NCI-H2171 treated with DMSO at 0.1 percent for 48 hours (cell line): ENCODE measurements at places on chromosomes 4 and X.
A peak's percentile ranks its signal among the peaks of the same experiment; 100 is the strongest.

- DNase-seq = no peak
Measured at GRCh38 chr4:3228881-3229280, 20.1 kb upstream of the MSANTD1 start.

GRCh38 chr4:10963958-10964703, 279.6 kb upstream of the CLNK start:
- DNase-seq = no peak

- no peak for DNase-seq
Measured at GRCh38 chrX:3669841-3670475, 43.5 kb downstream of the PRKX start.

- DNase-seq = no peak
Measured at GRCh38 chrX:45527834-45528233, 327.2 kb upstream of the DIPK2B start.

GRCh38 chrX:123964156-123964834, 2.8 kb downstream of the STAG2 start:
- no peak for DNase-seq

DNA sequence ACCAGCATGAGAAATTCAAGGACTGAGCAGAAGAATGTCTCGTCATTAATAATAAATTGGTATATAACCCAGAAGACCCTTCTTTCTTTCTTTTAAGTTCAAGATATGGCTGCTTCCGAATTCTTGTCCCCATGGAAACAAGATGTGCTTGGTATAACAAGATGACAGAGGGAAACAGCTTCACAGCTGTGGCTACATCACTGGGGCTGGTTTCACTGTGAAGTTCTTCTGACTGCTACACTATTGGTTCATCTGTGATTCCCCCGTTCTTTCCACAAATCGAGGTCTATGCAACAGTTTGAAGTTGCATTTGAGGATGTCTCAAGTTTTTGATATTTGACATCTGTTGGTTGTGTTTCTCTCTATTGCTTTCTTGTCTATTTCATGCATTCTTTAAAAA, 12.3 kb upstream of the DTHD1 start:
- no peak for DNase-seq

DNA sequence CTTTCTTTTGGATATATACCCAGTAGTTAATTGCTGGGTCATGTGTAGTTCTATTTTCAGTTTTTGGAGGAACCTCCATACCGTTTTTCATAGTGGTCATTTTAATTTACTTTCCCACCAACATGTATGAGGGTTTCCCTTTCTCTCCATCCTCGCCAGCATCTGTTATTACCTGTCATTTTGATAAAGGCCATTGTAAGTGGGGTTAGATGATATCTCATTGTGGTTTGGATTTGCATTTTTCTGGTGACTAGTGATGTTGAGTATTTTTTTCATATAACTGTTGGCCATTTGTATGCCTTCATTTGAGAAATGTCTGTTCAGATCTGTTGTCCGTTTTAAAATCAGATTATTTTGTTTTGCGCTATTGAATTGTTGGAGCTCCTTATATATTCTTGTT, 28.8 kb upstream of the CXCL2 start:
- DNase-seq = no peak

- no peak for DNase-seq
Measured at GRCh38 chrX:63012574-63012973, 338.6 kb downstream of the SPIN4 start.

DNA sequence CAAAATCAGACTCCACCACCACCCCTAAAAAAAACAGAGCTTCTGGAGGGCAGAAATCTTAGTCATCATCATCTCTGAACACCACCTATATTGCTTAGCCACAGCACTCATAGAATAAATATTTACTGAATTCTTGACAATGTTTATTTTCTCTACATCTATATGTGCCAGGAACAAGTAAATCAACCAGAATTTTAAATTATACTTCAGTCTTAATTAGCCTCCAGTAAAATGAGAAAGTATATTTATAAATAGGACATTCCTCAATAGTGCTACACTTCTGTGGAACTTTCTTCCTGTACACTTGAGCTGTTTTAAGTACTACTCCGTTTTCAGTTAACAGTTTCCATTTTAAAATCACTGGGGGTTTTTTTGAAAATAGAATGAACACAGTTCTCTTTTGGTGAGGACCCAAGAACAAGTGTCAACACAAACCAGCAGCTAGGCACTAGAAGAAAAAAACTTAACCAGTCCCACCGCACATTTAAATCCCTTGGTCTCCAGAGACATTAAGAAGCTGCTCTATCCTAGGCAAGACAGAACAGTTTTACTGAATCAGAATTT, 25.5 kb downstream of the SMIM14 start:
- no peak for DNase-seq

GRCh38 chr4:70753630-70754029, 31.9 kb downstream of the RUFY3 start:
- no peak for DNase-seq

GRCh38 chr4:168833881-168834280, 176.2 kb downstream of the CBR4 start:
- DNase-seq = no peak

- DNase-seq = no peak
Measured at GRCh38 chrX:110683925-110684324, 111.7 kb downstream of the CHRDL1 start.

DNA sequence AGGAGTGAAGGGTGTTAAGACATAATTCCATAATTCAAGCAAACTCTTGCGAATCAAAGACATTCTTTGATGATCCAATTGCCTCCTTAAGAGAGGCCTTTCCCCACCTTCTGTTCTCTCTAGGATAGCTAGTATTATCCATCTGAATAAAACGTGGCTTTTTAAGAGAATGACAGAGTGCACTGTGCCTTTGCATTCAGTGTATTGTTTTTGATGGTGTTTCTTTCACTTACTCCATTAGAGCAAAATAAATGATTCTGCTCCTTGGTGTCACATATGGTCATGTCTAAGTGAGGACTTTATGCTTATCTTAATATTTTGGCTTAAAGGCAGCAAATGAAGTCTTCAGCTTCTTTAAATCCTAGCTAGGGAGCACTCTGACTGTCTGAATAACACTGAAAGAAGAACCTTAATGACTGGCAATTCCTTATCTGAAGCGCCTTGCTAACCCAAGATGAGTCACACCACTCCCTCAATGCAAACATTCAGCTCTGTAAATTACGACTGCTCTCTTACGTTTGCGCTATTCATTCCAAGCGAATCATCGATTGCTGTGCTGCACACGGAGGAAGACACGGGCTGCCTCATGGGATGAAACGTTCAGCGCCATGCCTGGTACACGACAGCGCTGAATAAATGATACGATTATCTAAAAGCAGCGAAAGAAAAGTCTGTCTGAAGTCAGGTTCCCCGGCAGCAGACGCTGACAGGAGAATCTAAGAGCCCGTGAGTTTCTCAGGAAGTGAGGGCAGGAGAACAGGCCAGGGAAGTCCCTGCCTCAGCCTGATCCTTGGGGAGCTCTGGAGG, 35.1 kb upstream of the GEMIN8 start:
- no peak for DNase-seq

GRCh38 chrX:13776387-13776786, 40.5 kb downstream of the GPM6B start:
- no peak for DNase-seq

DNA sequence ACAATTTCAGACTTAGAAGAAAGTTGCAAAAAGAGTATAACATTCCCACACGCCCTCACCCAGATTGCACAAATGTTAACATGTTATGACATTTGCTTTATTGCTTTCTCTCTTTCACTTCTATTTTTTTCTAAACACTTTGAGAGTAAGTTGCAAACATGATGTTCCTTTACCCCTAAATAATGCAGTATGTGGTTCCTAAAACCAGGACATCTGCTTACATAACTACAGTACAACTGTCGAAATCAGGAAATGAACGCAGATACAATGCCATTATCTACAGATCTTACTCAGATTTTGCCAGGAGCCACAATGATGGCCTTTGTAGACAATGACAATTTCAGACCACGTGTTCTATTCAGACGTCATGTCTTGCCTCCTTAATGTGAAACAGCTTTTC, 22.4 kb downstream of the SH3TC1 start:
- no peak for DNase-seq

DNA sequence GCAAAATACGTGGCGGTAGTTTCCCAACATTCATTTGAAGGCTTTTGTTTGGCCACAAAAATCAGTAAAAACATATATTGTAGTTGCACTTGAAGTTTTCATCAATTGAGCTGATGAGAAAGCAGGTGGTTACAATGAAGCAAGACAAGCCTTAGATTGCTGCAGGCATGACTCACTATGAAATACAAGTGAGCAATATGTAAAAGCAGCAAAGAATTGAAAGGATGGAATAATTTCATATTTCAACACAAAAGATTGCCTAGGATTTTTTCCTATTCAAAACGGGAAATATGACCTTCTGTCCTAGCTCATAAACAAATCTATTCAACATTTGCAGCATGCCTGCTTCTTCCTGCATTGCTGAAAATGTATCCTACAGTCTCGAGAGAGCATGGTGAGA, 190.9 kb upstream of the BANK1 start:
- no peak for DNase-seq

DNA sequence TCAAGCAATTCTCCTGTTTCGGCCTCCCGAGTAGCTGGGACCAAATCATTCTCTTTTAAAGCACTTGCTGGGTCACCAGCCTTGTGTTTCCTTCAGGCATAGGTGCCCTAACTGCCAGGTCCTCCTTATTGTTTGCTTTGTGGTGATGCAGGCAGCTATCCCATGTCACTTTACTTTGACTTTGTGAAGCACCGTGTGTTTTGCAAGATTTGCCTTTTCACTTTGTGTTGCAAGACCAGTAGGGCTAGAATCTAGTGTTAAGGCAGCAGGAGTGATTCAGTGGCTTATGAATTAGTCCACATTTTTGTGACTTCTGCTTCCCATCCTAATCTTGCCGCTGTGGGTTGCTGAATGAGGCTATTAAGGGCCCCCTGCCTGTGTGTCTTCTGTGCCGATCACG, 20.2 kb downstream of the SYAP1 start:
- DNase-seq = no peak

DNA sequence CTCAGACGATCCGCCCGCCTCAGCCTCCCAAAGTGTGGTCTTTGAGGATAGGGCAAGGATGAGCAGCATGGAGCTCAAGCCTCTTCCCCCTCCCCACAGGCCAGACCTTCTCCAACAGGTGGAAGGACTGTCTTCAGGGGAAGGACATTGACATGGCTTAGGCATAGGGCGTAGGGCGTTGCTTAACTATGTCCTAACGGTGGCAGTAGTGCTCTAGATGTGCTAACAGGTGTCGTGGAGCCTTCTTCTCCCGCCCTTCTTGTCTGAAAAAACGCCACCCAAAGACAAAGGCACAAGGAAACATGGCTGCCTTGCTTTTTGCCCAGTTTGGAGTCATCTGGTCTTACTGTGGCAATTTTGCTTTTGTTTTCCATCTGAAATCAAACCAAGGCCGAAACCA, 219.8 kb downstream of the OR13H1 start:
- DNase-seq = no peak

DNA sequence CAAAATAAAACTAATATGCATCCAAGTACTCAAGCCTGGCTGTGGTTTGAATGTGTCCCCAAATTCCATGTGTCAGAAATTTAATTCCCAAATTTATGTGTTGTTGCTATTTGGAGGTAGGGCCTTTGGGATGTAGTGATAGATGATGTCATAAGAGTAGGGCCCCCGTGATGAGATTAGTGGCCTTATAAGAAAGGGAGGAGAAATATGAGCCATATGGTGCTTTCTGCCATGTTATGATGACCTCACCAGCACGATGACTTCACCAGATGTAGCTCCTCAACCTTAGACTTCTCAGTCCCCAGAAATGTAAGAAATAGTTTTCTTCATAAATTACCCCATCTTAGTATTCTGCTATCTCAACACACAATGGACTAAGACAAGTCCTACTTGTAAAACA, 2264.0 kb downstream of the ARAP2 start:
- DNase-seq = no peak

GRCh38 chrX:31845003-31845402, 773.2 kb upstream of the FTHL17 start:
- DNase-seq = no peak

DNA sequence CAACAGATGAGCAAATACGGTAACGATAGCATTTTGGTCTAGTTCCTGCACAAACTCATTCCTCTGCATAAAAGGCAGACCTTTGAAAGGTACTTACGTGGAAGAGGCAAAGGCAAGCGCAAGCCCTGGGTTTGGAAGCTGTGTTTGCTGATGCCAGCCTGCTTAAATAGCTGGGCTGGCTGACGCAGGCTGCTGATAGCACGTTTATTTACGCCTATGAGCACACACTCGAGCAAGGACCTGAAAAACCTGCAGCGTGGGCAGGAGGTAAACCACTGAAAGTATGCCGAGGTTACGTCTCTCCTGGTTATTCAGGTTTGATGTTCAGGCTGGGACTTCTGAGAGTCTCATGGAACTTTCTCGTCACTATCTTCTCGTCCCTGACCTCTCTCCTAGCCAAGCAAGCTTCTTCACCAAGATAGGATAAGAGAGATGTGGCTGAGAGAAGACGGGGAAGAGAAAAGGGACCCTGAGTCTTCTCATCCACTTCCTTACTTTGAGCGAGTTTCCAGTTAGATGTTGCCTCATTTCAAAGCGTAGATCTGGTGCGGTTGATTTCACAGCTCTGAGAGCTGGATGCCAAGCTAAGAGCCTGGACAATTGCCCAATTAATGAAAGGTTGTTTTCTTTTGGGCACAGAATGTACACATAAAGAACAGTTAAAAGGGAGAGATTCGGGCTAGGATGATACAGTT, at the start of gene HOPX:
TSS of gene HOPX (minus strand) at position 139 of the 695 bp plus-strand sequence. CDS start 23,480 bp downstream, outside the sequence.
- DNase-seq = peak; percentile 34

DNA sequence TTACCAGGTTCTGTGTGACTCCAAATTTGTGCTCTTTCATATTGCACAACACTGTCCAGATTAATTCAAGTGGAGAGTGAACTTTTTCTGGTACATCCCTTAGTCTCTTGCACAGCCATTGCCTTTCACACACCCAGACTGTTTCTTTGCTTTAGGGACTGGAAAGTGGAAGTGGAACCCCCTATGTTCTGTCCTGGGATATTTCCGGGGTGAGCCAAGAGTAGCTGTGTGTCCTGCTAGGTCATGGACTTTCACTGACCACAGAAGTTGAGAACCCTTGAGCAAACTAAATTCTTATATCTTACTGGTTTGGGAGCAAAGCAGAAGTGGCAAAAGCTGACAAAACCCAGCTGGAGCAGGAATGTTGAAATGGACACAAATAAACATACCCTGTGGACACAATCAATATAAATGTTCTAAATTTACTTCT, 10.3 kb upstream of the VSIG4 start:
- no peak for DNase-seq

DNA sequence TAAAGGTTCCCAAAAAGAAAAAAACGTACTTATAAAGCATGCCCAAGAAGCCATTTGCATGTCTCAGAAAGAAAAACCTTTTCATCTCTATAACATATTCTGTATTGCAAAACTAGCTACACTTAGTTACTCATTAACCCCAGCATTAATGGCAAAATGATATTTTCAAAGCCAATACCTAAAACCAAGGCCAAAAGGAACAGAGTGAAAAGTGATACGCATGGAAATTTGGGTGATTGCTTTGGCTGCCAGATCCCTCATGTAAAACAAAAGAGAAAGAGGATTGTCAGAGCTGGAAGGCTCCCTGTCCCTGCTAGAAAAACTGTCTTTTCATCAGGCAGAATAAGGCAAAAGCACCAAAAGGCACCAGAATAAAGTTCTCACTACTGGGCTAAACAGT, 46.8 kb upstream of the RADX start:
- DNase-seq = no peak

- DNase-seq = no peak
Measured at GRCh38 chr4:76752861-76753501, 145.0 kb downstream of the SOWAHB start.

GRCh38 chr4:101527188-101527587, 179.9 kb upstream of the PPP3CA start:
- no peak for DNase-seq
